Activated naive CD8-positive, alpha-beta T cell treated with anti-CD3 and anti-CD28 coated beads, Interleukin-2, amount 50 U/mL, for 16 hours (primary cell): ENCODE measurements at places on chromosomes 5 and 9.

GRCh38 chr9:105441616-105442160, 6.1 kb upstream of the FSD1L start:
- no peak for DNase-seq

DNA sequence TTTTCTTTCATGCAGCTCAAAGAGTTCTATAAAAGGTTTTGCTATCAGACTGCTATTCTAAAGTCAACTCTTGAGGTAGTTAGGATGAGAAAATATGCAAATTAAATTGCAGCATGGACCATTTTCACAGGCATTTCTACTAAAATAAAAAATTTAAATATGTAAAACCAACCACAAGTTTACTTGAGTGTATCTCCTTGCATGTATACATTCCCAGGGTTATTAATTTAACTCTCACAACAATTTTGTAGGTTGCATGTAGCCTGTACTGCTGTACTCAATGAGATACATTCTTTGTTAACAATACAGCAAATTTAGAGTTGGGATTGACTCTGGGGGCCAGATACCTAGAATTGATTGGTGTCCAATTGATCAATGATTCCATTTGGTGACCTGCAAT, 265.8 kb downstream of the MED10 start:
- DNase-seq = no peak

GRCh38 chr5:79235261-79235633, 684 bp upstream of the JMY start:
- no peak for DNase-seq

- no peak for DNase-seq
These were observed 4.4 kb upstream of the RAPGEF1 start for GRCh38 chr9:131744171-131744719.

GRCh38 chr5:171335616-171336015, 26.6 kb downstream of the TLX3 start:
- no peak for DNase-seq

DNA sequence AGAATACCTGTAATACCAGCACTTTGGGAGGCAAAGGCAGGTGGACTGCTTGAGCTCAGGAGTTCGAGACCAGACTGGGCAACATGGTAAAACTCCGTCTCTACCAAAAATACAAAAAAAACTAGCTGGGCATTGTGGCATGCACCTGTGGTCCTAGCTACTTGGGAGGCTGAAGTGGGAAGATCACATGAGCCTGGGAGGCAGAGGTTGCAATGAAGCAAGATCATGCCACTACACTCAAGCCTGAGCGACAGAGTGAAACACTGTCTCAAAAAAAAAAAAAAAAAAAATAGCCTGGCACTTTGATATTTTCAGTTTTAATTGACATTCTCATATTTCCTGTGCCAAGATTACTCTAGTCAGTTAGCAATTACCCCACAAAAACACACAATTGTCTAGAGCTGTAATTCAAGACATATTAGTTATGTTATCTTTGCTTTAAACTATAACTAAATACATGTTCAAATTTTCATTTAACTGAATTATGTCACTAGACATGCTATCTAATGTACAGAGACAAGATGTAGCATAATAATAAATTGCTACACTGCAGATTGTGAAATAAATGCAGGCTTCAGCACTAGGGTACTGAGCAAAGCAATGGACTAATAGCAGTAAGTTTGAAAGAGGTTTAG, 378.2 kb upstream of the GRAMD2B start:
- no peak for DNase-seq

DNA sequence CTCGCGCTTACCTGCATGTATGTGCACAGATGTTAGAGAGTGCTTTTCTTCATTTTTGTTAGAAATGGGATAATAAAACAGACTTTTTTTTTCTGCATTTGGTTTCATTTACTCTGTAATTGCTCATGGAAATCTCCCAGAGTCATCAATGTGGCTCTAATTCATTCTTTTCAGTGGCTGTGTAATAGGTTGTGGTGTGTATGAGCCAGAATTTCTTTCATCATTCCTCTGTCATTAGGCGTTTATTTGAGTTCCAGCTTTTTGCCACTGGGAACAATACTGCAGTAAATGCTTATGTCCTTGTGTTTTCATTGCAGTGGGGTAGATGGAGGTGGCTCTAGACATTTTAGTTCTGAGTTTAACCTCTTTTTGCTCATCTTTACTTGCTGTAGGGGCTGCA, 118.9 kb downstream of the NXNL2 start:
- no peak for DNase-seq

- DNase-seq = no peak
These were observed 3.6 kb downstream of the DNAJC21 start for GRCh38 chr5:34932947-34933346.

GRCh38 chr5:141747152-141748141, 65.4 kb upstream of the ARAP3 start:
- DNase-seq = no peak

DNA sequence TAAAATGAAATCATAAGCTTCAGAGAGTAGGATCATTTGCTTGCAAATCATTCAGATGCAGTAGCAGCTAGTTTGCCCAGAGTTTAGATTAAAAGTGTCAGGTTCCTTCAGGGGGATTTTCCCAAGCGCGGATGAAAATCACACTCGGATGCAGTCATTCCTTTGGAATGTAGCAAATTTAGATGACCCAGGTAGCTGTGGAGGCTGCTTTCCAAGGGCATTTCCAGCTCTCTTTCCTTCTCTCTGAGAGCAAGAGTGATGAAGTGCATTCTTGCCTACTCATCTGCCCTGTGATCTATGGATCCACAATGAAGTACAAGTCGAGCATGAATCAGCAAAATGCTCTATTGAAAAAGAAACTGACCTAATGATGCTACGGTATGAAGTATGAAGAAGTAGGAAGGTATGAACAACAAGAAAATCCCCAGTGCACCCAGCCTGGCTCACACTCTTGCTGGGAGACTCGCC, 200.2 kb downstream of the PLK2 start:
- DNase-seq = no peak

- no peak for DNase-seq
These were observed 320.9 kb downstream of the NTRK2 start for GRCh38 chr9:84990416-84990815.
